H9 (cell line): ENCODE measurements at places on chromosomes 5 and 9. TPM values are rescaled to one million over a fixed set of nuclear protein-coding genes. Genes with fewer than 3 reads are reported as not detected.
A peak's percentile ranks its signal among the peaks of the same experiment; 100 is the strongest.

Gene GFPT2
- 85.0 and 89.8 TPM in 2 replicates for total RNA-seq

DNA sequence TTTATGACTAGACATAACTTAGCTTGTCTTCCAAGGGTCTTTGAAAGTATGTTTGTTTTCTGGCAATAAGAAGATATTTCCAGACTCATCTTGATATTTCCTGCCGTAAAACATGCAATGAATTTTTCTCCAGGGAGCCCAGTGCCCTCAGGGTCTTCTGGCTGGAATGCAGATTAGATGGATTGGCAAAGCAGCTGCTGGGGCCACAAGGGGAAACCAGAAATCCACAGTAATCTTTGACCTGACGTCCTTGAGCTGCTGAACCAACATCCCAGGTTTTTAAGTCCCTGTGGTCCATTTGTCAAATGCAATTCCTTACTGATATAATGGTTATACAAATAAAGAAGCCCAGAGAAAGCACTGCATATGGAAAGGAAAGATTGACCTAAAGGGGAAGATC lies 93.0 kb downstream of the THBS4 start:
- peak; percentile 56 for DNase-seq

- DNase-seq, result no peak
These were observed 282.2 kb downstream of the CWC27 start for GRCh38 chr5:65050826-65051498.

DNA sequence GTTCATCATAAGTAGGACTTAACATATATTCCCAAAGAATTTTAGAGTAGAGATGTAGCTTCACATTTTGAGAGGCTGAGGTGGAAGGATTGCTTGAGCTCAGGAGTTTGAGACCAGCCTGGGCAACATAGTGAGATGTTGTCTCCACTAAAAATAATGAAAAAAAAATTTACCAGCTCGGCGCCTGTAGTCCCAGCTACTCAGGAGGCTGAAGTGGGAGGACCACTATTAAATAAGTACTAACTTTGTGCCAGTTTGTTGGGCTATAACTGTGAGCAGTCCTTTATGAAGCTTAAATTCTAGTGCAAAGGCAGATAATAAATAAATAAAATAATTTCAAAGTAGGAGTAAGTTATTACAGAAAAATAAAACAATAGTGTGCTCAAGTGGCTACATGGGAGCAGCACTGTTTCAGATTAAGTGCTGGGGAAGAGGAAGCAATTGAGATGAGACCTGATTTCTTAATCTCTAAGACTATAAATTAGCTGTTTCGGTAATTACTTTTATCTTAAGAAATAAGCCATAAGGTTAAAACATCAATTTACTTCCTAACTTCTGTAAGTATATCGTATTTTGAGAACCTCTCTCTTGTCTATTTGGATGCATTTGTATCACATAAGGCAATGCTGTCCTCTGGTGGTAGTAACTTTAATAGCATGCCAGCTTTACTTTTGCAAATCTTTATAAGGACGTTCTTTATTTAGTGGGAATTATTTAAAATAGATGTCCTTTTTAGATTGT lies 98.9 kb downstream of the CSNK1G3 start:
- DNase-seq, result no peak

DNA sequence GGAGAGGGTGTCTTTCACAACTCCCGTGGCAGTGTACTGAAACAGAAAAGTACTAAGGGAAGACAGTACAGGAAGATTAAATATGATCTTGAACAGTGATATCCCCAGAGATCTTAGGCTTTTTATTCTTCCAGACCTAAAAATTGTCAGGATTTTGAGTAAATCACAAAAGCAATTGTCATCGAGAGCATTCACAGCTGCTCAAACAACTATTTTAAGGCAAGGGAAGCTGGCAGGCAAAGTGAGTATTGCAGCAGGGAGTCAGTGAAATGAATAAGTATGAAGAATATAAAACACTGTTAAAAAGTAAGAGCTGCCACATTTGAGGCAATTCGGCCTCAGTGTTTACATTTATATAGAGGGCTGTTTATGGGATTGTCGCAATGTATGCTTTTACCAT lies 479.0 kb downstream of the CAAP1 start:
- DNase-seq, result no peak

DNA sequence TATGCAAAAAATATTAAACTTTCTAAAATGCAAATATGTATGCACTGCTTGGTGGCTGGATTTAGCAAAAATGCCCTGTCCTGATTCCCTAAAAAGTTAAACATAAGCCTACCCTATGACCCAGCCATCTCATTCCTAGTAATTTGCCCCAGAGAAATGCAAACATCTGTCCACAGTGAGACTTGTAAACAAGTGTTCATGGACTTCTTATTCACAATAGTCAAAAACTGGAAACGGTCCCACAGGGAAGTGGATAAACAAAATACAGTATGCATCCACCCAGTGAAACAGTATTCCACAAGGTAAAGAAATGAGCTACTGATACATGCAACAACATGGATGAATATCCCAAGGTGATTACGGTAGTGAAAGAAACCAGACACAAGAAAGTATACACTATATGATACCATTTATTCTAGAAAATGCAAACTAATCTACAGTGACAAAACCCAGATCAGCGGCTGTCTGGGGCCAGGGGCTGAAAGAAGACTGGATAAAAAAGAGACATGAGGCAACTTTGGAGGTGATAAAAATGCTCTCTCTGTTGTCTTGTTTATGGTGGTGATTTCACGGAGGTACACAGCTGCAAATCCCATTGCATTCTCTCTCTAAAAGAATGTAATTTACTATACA lies 277.3 kb downstream of the GLIS3 start:
- no peak for DNase-seq

Gene LRRC8A
- total RNA-seq, result 76.0 and 79.2 TPM in 2 replicates

- no peak for DNase-seq
These were observed 53.5 kb upstream of the MAST4 start for GRCh38 chr5:66542711-66543110.

GRCh38 chr9:134435550-134436378 lies 109.5 kb downstream of the RXRA start:
- DNase-seq, result no peak

GRCh38 chr5:1918488-1919208 lies 35.9 kb upstream of the IRX4 start:
- no peak for DNase-seq

- no peak for DNase-seq
These were observed 220.3 kb upstream of the TAS2R1 start for GRCh38 chr5:9850456-9850855.

Gene FOXD4
- total RNA-seq, result 0.20 and 0.22 TPM in 2 replicates

GRCh38 chr9:109476642-109477257 lies 21.4 kb downstream of the PTPN3 start:
- no peak for DNase-seq

Gene SLC36A2
- 0.07 and 0.15 TPM in 2 replicates for total RNA-seq

DNA sequence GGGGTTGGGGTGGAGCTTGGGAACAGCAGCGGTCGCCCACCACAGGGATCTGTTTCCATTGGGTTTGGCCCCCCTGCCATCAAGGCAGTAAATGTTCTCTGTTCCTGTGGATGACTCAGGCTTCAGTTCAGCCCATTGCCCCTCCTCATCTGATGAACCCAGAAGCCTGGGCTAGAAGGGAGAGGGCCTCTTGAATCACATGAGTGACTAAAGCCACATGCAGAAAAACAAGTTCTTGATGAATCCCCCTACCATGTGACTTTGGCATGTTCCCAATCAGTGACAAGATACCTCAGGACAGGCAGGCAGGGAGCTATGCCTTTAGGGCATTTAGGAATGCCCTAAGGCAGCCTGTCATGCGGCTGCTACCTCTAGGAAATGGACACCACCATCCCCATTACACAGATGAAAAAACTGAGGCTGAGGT lies 2.5 kb downstream of the SH3PXD2B start:
- peak; percentile 35 for DNase-seq

- no peak for DNase-seq
These were observed 64.4 kb downstream of the MAP1B start for GRCh38 chr5:72171667-72172066.

Gene DMGDH
- total RNA-seq, result 0.37 TPM in 1 of 2 replicates, not detected in the other

Gene NIPAL4
- not detected in 2 replicates for total RNA-seq

Gene DRD1
- total RNA-seq, result not detected in 2 replicates

- DNase-seq, result no peak
These were observed 22.2 kb downstream of the VAV2 start for GRCh38 chr9:133969681-133970580.

Gene FGF10
- 0.15 TPM in 1 of 2 replicates, not detected in the other for total RNA-seq

- no peak for DNase-seq
These were observed 2022.9 kb upstream of the CDH6 start for GRCh38 chr5:29170599-29170998.

Gene PCDHGA3
- 0.88 and 0.94 TPM in 2 replicates for total RNA-seq

DNA sequence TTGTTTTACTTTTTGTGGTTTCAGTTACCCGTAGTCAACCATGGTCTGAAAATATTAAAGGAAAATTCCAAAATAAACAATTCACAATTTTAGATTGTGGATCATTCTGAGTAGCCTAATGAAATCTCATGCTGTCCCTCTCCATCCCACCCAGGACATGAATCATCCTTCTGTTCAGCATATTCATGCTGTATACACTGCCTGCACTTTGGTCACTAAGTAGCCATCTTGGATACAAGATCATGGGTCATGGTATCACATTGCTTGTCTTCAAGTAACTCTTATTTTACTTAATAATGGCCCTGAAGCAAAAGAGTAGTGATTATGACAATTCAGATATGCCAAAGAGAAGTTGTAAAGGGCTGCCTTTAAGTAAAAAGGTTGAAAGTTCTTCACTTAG lies 536.5 kb upstream of the ACO1 start:
- no peak for DNase-seq

Gene CDX1
- 0.22 TPM in 1 of 2 replicates, not detected in the other for total RNA-seq

DNA sequence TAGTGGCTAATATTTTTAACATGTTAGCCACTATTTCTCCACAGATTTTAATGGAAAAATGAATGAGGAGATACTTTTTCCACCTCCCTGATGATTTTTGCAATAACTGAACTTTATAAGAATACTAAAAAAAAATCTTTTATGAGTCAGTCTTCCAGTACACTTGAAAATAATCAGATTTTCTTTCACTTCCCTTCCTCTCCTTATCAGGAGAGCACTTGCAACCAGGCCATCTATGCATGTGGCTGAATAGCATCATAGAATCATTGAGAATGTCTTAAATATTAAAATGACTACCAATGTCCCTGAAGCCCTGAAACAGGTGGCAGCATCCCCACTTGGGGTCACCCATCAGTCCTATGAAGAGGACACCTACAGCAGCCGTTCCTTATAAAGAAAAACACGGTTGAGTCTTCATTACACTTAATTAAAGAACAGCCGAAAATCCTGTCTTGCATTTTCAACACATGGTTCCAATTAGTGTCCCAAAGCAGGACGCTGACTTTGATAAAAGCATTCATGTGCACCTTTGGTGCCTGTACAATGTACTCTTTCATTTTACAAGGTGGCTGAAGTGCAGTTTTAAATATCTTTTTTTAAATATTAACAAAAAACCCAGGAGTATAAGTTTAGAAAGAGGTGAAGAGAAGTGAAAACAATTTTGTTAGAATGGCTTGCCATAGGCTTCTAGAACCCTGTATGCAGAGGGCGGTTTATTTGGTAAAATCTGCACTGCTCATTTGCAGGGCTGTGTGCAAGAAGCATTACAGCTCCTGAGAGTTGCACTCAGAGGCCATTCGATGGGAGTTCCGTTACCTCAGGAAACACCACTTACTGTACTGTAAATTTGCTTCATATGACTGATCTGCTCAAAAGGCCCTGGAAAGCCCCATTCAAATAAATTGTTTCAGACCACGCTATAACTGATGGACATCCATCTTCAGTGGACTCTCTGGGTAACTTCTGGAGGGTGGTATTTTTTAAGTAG lies 106.9 kb upstream of the VCAN start:
- DNase-seq, result no peak

DNA sequence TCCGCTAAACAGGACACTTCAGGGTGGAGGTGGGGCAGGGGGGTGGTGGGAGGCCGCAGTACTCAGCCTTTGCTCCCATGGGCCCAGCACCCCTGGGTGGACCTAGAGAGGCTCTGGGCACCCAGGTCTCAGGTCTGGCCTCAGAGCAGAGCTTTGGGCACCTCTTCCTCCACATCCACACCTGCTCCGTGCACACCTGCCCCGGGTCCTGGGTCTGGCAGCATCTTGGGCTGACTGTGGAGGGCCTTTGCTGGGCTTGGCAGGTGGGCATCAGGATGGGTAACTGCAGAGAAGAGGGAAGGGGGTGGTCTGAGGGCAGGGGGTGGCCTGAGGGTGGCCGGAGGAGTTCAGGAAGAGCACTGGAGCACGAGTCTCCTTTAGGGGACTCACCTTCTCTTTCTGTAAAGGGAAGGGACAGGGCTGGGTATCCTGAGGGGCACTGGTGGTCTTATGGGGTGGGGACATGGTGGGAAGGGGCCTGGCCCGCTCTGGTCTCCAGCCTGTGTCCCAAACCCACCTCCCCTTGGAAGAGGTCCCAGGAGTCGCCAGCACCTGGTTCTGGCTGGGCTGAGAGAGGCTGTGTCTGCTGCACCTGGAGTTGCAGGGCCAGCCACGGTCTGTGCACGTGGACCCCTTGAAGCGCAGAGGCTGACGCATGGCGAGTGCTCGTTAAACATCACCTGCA lies 106.7 kb upstream of the IER5L start:
- no peak for DNase-seq

Gene TLE1
- 75.1 and 79.3 TPM in 2 replicates for total RNA-seq

GRCh38 chr9:7289773-7290172 lies 509.8 kb downstream of the DMAC1 start:
- no peak for DNase-seq

GRCh38 chr9:133876836-133877235 lies 115.3 kb downstream of the VAV2 start:
- DNase-seq, result no peak

Gene QRFP
- not detected in 2 replicates for total RNA-seq

- DNase-seq, result no peak
These were observed 175.9 kb downstream of the RFK start for GRCh38 chr9:76218117-76218885.

Gene FOXD4L5
- 0.13 TPM in 1 of 2 replicates, not detected in the other for total RNA-seq

Gene MFAP3
- 22.9 and 24.5 TPM in 2 replicates for total RNA-seq

DNA sequence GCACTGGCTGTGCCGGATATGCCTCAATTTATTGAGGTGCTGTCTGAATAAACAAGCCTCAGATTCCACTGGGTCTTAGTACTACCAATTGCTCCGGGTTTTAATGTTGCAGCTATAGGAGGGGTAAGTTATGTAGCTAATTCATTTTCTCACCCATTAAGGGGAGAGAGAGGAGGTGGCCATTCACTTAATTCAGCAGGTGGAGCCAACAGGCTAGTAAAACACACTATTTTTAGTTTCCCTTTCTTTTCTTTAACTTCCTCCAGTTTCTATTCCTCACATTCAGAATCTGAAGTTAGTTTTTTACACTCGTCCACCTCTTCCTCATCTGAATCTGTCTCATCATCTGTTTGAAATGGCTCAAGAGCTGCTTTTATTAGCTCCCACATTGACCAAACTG lies 105.6 kb upstream of the CDH10 start:
- DNase-seq, result no peak

GRCh38 chr5:62208218-62208852 lies 97.7 kb upstream of the KIF2A start:
- no peak for DNase-seq
